Right renal cortex interstitium (tissue), 3 donors: ENCODE measurements at places on chromosomes 13 and 19.

- no peak for DNase-seq
Measured at GRCh38 chr19:27794494-27795042, 1418.4 kb downstream of the UQCRFS1 start.

DNA sequence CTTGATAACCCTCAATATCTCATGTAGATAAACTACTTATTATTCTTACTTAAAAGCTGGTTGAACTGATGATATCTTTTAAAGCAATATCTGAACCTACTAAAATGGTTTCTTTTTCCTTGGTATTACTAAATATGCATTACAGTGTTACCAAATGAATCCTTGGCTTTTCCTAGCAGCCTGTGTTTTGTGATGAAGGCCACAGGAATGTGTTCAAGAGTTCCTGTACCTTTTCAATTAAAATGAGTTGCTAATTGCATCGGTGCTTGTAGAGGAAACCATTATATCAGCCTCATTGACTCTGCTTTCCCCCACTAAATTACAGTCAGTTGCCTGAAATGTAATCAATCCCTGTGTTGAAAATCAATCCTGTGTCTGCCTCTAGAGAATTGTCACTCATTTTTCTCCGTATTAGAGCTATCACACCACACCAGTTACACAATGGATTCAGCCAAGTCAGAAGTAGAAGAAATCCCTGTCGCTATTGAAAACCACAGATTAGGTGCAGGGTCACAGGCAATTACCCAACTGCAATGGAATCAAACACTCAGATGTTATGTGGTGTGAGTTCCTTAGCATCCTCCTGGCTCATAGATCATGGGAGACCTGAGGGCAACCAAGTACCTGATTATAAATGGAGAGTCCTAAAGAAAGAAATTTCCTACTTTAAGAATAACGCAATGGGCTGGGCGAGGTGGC lies 13.3 kb downstream of the FAM216B start:
- DNase-seq: no peak

GRCh38 chr19:16951529-16951928 lies 62.7 kb downstream of the F2RL3 start:
- no peak for DNase-seq

- no peak for DNase-seq
Measured at GRCh38 chr13:109151696-109152095, 522.3 kb downstream of the MYO16 start.

DNA sequence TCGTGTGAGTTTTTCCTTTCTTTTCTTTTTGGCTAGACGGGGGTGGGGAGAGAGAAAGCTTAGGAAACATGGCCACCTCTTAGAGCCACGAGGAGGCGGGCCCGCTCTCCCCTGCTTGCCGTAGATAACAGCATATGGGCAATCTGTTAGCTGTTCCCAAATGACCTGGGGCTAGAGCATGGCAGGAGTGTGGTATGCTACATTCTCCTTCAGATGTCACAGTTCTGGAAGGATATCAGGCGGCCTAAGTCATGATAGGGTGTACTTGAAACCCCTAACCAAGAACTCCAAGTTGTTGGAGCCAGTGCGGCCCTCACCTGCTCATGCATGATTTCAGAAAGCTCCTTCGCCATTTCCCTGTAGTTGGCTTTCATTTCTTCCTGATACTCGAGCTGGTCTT lies 44.3 kb upstream of the SLC15A1 start:
- no peak for DNase-seq

DNA sequence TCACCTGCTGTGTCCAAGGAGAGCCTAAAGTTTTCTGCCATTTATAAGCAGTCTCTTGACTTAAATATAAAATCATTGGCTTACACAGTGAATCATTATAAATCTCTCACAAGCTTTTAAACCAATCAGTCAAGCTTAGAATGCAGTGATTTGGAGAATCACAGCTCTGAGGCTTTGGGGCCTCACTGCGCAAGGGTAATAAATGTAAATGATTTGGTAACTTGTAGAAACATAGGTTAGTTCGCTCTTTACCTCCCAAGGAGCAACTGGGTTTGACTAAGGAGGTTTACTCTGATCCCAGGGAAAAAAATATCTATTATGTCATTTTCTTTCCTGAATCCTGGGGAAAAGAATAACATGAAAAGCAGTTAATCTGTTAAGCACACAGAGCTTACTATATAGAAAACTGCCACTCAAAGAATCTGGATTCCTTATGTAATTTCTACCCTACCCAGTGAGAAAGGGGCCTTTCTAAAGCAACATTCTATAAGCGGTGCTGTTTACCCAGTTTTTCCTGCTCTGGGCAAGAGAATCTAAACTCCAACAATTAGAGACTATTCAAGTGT lies 128.2 kb downstream of the MZT1 start:
- DNase-seq: no peak

DNA sequence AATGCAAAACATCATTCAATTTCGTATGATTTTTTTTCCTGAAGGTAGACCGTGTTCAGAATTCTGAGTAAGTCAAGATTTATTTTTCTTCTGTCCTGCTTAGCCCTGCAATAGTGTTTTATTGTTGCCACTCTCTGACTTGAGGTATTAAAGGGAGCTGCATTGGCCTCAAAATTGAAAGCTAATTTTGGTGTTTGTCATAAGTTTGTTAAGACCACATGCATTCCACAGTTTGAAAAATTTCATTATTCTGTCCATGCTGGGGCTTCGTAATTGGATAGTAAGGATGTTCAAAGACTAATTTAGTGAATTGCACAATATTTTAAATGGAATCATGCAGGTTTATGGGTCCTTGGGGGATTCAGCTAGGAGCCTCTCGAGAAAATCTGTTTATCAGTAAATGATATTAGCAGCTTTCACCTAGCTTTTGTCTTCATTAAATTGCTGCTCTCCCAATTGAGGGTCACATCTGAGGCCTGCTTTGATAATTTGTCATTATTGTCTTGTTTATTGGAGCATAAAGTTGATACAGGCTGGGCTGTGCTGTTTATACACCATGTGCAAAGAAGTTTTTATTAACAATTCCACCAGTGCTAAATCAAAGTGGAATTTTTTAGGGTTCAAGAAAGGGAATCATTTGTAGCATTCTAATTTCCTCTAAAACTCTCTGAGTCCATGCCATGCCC lies 339.8 kb upstream of the OBI1 start:
- no peak for DNase-seq

GRCh38 chr19:2255982-2256685 lies at the start of gene JSRP1:
JSRP1 (minus strand) TSS chr19:2256417; CDS start chr19:2255314, 1,103 bp downstream.
- no peak for DNase-seq

GRCh38 chr13:107585469-107586180 lies 629.7 kb downstream of the LIG4 start:
- no peak for DNase-seq

- no peak for DNase-seq
Measured at GRCh38 chr13:22108283-22108942, 437.5 kb downstream of the FGF9 start.

GRCh38 chr13:49502954-49503353 lies 7.2 kb downstream of the PHF11 start:
- no peak for DNase-seq

GRCh38 chr13:40141859-40142555 lies 486.5 kb downstream of the COG6 start:
- DNase-seq: no peak
